ENCODE measurements at places on chromosomes 5 and 9.

GRCh38 chr5:175853573-175854230, 17.7 kb upstream of the CPLX2 start:
- no peak for DNase-seq

- no peak for DNase-seq
These were observed 136.3 kb downstream of the MED27 start for GRCh38 chr9:131943351-131943841.

DNA sequence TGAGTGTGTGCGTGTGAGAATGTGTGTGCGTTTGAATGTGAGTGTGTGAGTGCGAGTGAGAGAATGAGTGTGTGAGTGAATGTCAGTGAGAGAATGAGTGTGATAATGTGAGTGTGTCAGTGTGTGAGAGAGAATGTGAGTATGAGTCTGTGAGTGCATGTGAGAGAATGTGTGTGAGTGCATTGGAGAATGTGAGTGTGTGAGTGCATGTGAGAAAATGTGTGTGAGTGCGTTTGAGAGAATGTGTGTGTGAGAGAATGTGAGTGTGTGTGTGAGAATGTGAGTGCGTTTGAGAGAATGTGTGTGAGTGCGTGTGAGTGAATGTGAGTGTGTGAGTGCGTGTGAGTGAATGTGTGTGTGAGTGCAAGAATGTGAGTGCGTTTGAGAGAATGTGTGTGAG, 39.0 kb upstream of the LHX2 start:
- no peak for DNase-seq

- DNase-seq, result no peak
These were observed 437.9 kb downstream of the EFNA5 start for GRCh38 chr5:107232788-107233187.

DNA sequence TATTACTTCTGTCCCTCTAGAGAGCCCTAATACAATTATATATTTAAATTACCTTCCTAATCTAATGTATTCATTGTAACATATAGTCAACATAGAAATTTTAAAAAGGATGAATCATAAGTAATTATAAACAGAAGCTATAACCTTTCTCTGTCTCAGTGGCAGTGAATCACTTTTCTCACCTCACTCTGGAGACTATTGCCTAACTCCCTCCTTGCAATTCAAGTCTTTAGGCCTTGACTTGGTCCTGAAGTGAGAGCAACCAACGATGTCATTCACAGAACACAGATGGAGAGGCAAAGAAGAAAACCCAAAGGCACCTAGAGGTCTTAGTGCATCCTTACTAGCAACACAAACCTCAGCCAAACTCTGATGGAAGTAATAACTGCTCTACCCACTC, 133.3 kb upstream of the DPYSL3 start:
- no peak for DNase-seq

DNA sequence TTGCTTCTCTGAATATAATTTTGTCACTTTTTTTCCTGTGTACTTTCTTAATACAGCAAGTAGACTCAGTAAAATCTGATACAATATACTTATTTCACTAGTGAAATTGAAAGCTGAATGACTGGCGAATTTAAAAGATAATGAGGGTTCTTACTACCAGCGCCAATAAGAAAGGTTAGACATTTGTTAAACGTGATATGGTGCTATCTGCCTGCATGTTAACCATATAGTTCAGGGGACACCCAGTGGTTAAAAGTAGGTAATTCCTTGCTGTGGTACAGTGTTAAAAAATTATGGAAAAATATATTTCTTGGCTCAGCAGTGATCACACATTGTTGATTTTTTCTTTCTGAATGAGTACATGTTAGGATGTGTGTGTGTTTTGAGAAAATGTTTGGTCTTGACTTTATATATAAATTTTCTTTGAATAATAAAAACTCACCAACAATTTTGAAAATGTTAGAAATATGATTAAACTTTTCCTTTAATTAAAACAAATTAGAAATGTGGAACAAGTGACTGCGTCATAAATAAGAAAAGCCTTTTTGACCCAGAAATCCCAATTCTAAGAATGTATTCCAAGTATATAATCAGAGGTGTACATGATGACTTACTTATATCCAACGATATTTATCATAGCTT, 25.8 kb downstream of the CAST start:
- no peak for DNase-seq

GRCh38 chr5:40682154-40683017, 2.7 kb downstream of the PTGER4 start:
- DNase-seq, result no peak

GRCh38 chr9:69951411-69951810, 92.2 kb upstream of the MAMDC2 start:
- no peak for DNase-seq

DNA sequence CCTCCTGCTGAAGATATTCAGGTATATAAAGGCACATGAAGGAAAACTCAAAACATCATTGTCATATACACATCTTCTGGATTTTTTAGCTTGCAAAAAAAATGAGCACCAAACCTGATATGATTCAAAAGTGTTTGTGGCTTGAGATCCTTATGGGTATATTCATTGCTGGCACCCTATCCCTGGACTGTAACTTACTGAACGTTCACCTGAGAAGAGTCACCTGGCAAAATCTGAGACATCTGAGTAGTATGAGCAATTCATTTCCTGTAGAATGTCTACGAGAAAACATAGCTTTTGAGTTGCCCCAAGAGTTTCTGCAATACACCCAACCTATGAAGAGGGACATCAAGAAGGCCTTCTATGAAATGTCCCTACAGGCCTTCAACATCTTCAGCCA, at the start of gene IFNK:
TSS of gene IFNK (plus strand) at position 55 of the 400 bp plus-strand sequence. CDS start at position 102, 47 bp downstream.
- no peak for DNase-seq

GRCh38 chr5:86974955-86975354, 292.7 kb upstream of the RASA1 start:
- no peak for DNase-seq
